ENCODE measurements at places on chromosomes 3 and 15.

DNA sequence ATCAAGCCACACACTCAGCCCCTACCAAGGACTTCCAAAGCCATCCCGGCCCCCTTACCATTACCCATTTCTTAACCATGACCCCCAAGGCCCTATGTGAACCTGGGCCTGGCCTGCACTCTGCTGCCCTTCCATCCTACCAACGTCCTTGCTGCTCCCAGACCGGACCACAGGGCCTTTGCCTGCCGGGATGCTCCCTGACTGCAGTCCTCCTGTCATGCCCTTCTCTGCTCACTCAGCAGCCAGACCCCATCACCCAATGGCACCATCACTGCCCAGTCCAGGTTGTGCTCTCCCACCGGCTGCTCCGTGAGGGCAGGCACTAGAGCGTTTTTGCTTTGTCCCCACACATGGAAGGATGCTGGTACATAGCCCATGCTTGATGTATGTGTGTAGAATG is 73.7 kb downstream of the OCA2 start:
- DNase-seq: no peak

DNA sequence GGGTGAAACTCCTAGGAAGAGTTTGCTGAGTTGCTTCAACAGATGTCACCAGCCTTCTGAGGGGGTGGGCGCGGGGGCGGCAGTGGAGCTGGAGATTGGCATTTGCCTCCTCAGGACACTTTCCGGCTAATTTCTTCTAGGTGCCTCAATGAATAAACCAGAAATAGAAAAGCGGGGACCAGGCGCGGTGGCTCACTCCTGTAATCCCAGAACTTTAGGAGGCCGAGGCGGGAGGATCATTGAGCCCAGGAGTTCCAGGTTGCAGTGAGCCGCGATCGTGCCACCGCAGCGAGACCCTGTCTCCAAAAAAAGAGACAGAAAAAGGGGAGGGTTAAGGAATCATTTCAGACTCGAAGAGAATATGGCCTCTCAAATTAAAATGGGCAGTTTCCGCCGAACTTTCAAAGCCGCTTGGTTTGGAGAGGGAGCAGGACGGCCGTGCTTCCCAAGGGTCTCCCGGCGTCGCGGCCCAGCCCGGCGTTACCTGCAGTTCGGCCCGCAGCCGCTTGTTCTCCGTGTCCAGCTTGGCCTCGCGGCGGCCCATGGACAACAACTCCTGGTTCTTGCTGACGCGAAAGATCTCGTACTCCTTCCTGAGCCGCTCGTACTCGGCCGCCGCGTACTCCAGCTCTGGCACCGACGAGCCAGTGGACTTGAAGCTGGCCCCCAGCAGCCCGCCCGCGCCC is 587 bp downstream of the NPHP3 start:
- no peak for DNase-seq

DNA sequence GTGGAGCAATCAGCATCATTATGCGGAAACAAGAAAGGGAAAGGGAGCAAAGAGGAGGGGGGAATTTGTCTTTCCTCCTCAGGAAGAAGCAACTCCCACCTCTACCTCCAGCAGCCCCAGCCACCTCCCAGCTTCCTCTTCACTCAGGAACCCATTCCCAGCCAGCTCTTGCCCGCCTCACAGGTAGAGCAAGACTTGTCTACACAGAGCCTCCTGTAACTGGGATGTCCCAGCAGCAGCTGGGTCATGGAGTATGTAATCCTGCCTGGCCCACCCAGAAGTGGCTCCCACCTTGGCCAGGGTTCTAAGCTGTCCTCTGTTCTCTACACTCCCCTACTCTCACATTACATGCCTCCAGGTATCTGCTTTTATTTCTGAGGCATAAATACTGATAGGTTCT is 14.0 kb downstream of the IGDCC3 start:
- no peak for DNase-seq

DNA sequence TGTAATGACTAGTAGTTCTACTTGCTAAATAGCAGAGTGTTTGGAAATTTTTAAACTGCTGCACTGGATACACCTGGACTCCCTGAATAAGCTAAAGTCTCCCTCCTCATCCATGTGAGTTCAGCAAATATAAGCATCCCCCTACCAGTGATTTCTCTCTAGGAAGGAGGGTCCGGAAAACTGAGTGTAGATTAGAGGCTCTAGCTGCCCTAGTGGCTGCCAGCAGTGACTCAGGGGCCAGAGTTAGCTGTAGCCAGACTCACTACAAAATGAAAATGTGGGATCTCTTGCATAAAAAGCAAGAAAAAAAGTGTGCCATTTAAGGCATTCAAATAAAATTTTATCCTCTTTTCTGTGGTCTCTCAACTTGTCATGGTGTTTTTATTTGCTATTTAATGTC is 485.0 kb upstream of the ATP11B start:
- no peak for DNase-seq

DNA sequence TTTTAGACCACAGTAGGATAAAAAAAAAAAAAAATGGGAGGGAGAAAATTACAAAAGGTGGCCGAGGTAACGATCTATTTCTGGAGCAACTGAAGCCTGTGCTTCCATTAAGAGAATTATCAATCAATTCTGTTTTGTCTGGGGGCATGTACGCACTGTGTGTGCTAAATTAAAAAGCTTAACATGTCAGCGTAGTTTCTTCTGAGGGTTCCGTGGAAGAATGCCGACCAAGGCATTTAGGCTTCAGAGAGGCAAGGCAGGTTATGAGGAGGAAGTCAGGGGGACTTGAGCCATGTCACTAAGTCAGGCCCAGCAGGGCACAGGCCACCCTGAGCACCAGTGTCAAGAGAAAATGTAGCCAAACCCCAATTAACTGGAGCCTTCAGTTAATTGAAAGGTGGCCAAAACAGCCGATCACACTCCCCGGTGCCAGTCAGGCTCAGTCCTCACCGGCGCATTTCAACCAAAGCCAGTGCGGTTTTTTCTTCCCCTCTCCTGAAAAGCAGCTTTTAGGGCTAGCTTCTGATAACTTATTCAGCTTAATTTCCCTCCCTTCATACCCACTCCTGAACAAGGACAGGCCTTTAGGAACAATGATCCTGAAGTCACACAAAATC is 113.9 kb downstream of the MEGF11 start:
- DNase-seq: no peak

- DNase-seq: no peak
Observed at GRCh38 chr3:29516164-29516563, 235.3 kb downstream of the RBMS3 start.

- no peak for DNase-seq
Observed at GRCh38 chr15:64037116-64037515, 9.2 kb downstream of the DAPK2 start.

GRCh38 chr3:33131331-33132018 is 17.7 kb downstream of the CRTAP start:
- peak; percentile 87 for DNase-seq

DNA sequence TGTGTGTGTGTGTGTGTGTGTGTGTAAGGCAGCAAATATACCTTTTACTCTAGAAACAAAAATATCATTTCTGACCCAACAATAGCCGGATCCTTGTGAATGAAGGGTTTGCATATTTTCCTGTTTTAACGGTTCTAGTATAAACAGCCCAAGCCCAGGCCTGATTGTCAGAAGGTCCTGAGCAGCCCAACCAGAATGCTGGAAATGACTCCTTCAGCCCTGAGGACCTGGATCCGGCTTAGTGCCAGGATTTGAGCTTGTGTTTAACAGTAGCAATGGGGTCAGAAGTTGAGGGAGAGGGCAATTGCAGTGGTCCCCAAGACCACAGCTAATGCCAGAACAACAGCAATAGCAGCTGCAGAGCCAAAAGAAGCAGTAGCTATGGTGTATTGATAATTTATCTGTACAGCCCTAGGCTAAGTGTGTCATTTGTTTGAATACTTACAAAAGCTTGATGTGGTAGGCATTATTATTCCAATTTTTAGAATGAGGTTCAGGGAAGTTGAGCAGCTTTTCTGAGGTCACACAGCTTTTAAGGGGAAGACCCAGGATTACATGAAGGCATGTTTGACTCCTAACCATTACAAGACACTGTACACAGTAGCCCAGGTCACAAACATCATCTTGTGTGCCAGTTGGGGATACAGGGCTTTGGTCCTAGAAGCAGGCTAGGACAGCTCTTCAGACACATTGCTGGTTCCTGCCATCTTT is 12.8 kb downstream of the FOXL2 start:
- no peak for DNase-seq

- no peak for DNase-seq
Observed at GRCh38 chr3:42936157-42936981, 30.4 kb downstream of the ZNF662 start.

DNA sequence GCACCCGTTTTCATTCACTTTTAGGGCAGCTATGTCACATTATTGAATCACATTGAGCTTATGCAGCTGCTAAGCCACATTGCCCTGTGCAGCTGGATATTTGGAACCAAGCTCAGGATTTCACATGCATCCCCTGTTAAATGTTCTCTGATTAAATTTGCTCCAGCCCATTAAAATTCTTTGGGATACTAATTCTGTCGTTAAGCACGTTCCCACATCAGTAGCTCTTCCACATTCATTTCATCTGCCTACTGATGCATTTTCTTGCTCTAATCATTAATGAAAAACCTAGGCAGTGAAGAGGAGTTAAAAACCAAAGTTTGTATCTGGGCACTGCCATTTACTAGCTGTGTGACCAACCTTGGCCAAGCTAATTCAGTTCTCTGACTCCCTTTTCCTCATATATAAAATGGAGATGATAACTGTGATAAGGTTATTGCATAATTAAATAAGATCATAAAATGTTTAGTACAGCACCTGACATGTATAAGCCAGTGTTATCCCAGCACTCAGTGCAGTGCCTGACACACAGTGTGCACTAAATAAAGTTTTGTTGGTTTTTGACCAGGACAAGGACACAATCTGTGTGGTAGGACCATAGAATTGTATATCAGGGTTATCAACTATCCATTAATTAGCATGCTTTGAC is 222.2 kb upstream of the ATP11B start:
- DNase-seq: no peak

All from NT2/D1 (cell line).